ENCODE measurements at places on chromosomes 3 and 15.
A peak's percentile ranks its signal among the peaks of the same experiment; 100 is the strongest.

DNA sequence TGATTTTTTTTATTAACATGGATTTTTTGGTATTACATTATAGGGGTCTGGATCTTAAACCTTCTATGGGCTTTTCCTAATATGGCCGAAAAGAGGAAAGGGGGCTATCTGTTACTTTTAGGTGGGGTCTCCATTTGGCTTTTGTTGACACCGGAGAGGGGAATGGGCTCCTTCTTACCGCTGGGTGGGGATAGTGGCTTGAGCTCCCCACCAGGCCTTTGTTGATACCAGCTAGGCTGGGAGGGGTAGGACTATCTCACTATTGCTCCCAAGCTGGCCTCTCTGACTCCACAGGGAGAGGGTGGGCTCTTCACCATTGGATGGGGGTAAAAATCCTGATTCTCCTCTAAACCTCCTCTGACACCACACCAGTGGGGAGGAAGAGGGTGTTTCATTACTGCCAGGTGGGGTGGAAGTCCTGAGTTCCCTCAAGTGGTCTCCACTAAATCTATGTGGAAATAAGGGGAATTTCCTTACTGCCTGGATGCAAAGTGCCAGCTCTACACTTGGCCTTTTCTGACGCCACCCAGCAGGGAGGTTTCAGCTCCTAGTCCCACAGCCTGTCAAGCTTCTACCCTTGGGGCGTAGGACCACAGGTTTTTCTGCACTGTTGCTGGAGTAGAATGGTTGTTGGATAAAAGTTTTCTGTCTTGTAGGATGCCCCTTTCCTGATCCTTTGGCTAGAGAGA lies 572.3 kb downstream of the MAGI1 start:
- DNase-seq = no peak

GRCh38 chr3:174547801-174548435 lies 311.2 kb upstream of the NAALADL2 start:
- no peak for DNase-seq

GRCh38 chr15:78085928-78086327 lies 6.4 kb upstream of the SH2D7 start:
- DNase-seq = no peak

DNA sequence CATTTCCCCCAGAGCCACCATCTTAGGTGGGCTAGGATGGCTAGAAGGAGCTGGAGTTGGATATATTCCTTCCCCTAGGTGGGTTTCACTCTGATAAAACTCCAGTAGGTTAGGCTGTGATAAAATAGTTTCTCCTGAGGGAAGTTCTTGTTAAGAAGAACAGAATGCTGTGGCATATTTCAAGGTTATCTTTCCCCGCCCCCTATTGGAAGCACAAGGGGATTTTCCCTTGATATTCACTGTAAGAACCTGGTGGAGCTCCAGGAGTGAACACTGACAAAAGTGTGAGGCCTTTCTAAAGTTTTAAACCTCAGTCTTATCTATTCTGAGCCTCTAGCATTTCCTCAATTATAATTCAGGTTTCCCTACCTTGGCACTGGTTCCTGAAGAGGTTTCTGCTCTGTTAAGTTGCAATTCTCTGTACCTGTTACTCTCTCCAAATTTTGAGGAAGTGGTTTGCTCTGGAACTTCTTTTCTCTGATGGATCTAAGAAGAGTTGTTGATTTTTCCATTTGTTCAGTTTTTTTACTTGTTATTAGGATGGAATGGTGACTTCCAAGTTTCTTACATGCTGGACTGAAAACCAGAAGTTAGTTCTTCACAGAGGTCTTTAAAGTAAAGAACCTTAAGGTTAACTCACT lies 113.5 kb downstream of the GMPS start:
- no peak for DNase-seq

- DNase-seq = no peak
Observed at GRCh38 chr15:68797191-68797590, 23.5 kb downstream of the ANP32A start.

- no peak for DNase-seq
Observed at GRCh38 chr15:25850154-25851111, 12.7 kb downstream of the ATP10A start.

- DNase-seq = no peak
Observed at GRCh38 chr15:70066447-70066846, 31.3 kb downstream of the TLE3 start.

- DNase-seq = no peak
Observed at GRCh38 chr3:157669416-157669815, 166.2 kb upstream of the VEPH1 start.

DNA sequence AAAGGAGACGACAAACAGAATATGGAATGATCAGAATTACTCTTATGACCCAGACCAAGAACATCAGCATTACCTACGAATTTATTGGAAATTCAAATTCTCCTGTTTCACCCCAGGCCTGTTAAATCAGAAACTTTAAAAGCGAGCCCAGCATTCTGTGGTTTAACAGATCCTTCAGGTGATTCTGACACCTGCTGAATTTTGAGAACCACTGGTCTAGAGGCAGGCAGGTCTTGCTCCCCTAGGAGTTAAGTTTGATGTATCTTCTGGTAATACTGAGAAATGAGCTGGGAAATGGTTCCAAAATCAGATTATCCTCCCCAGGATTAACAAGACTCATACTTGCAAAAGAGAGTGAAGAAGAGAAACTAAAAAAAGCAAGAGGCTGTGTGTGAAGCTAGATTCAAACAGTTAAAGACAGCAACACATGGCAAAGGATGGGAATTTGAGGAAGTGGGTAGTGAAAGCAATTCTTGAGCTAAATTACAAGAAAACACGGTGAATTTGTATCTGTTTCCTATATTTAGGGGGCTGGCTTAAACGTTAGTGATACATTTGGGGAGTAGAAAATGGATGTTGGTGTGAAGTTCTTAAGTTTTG lies 66.0 kb downstream of the FLNB start:
- no peak for DNase-seq

DNA sequence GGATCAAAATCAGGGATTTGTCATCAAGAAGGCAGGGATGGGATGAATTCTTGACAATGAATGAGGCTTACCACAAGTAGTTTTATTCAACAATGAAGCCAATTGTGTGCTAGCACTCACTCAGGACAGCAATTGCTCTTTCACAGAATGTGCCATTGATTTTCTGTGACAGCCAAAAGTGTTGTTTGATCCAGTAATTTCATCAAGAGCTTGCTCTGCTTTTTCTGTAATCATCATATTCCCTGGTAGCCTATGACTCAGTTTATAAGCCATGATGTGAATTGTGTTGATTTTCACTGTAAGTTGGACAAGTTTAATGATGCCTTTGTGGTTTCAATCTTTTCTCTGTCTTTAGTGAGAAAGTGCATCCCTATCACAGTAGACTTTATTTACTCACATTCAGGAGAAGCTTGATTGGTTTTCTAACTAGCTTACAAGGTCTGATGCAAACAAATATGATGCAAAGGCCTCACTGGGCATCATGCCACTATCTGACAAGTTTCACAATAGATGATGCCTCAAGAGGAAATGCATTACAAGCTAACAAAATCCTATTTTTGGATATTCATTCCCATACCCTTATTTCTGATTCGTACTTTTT lies 13.6 kb upstream of the CSRNP1 start:
- no peak for DNase-seq

- no peak for DNase-seq
Observed at GRCh38 chr3:122619040-122619439, 41.6 kb downstream of the PARP15 start.

DNA sequence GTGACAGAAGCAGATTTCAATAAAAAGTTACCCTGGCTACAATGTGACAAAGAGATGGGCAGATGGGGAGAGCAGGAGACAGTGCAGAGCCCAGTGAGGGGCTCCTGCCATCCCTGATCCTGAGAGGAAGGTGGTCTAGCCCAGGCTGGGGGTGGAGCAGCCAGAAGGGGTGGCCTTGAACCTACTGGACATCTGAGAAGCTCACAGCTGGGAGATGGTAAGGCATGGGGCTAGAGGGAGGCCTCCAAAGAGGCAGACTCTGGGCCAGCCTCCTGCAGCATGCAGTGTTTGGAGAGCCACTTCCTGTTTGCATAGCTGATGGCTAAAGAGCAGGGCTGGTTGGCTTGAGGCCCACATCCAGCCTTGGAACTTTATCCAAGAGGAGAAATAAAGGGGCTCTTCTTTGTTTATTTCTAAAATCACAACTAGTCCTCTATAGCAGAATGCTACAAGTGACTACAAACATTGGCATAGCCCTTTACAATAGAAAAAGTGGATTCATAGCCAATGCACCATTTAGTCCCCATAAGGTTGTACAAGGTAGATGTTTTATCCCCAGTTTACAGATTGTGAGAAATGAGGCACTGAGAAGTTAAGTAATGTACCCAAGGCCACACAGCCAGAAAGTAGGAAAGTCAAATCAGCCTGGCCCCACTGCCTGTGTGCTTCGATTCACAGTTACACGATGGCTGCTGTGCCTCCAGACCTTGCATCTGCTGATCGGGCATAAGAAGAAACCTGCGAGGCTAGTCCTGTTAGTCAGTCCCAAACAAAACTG lies 4.6 kb downstream of the EFCC1 start:
- no peak for DNase-seq

GRCh38 chr15:63915209-63915872 lies 81.6 kb upstream of the HERC1 start:
- DNase-seq = no peak

- no peak for DNase-seq
Observed at GRCh38 chr3:8607234-8608040, 37.2 kb downstream of the SSUH2 start.

DNA sequence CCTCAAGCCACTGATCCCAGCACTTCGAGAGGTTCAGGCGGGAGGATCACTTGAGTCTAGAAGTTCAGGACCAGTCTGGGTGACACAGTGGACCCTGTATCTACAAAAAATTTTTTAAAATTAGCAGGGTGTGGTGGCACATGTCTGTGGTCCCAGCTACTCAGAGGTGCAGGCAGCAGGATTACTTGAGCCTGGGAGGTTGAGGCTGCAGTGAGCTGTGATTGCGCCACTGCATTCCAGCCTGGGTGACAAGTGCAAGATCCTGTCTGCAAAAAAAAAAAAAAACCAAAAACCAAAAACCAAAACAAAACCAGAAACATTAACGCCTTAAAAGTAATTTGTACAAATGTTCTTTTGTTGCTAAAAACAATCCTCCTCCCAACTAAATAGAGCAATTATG lies 27.9 kb upstream of the SLC12A8 start:
- no peak for DNase-seq

GRCh38 chr3:40847551-40847992 lies 322.8 kb downstream of the ZNF621 start:
- DNase-seq = no peak

- DNase-seq = no peak
Observed at GRCh38 chr3:193796089-193796488, 203.1 kb downstream of the OPA1 start.

- no peak for DNase-seq
Observed at GRCh38 chr15:81303244-81304225, 20.4 kb downstream of the STARD5 start.

GRCh38 chr15:93180128-93180527 lies 91.1 kb upstream of the RGMA start:
- DNase-seq = no peak

DNA sequence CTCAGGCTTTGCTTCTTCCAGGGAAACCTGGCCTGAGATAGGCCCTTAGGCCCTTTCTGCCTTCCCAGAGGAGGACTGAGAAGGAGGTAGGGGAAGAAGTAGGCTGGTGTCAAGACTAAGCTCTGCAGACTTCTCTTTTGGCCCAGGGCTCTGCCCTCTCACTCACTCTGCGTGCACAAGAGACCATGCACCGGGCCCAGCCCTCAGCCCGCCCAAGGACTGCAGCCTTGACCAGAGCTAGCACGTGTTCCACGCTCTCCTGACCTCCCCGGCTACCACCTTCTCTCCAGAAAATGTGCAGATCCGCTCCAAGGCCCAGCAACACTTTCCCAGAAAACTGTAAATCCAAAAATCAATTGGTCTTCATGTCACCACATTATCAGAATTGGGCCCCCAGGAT lies 59.8 kb downstream of the SEMA5B start:
- no peak for DNase-seq

DNA sequence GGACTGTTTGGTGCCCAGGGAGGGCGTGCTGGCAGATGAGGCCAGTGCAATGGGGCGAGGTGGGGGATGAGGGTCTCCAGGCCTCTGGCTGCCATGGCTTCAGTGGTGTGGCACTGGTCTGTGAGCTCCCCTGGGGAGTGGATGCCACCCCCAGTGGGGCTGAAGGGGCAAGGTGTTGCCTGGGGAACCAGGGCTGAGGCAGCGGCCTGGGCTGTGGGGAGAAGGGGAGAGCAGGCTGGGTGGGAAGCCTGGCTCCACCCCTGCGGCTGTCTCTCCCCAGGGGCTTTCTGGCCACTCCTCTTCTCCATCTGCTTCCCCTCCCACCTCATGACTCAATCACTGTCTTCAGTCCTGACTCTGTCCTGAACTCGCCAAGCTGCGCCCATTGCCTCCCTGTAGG lies 88.4 kb upstream of the TLE3 start:
- no peak for DNase-seq

- DNase-seq = peak; percentile 12
Observed at GRCh38 chr3:190585805-190586630, 72.1 kb downstream of the IL1RAP start.

DNA sequence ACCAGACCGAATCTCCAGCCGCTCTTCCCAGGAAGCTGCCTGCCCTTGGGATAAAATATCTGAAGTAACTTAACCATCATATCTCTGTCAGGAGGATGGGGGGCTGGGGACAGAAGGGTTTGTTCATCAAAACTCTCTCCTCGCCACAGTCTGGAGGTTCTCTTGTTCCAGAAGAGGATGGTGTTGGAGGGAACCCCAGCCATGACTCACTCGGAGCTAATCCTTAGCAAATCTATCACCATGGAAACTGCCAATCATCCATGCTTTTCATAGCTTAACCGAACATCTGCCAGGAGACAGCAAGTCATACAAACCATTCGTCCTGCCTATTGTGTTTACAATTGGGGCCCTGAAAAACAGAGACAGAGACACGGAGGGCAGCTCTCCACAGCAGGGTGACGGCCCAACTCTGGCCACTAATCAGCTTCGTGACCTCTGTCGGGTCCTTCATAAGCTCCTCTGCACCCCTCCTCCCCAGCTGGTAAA lies 73.8 kb upstream of the HEG1 start:
- no peak for DNase-seq

- DNase-seq = no peak
Observed at GRCh38 chr15:73796331-73796831, 43.2 kb upstream of the INSYN1 start.

DNA sequence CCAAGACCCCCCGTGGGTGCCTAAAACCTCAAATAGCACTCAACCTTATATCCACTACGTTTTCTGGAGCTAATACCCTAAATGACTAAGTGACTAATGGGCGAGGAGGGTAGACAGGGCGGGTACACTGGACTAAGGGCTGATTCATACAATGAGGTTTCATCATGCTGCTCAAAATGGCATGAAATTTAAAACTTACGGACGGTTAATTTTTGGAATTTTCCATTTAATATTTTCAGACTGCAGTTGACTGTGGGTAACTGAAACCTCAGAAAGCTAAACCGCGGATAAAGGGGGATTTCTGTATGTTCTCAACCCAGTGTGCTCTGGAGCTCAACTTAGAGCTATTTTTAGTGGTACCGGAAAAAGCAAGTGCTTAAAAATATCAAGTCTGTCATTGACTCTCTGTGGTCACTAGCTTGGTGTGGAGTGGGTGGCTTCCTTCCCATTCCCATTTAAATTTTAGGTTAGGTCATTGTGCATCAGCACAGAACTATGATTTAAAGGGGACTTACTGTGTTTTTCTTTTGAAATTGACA lies 72.9 kb downstream of the LRRC28 start:
- DNase-seq = no peak
